ENCODE measurements at places on chromosomes 1 and 21.

DNA sequence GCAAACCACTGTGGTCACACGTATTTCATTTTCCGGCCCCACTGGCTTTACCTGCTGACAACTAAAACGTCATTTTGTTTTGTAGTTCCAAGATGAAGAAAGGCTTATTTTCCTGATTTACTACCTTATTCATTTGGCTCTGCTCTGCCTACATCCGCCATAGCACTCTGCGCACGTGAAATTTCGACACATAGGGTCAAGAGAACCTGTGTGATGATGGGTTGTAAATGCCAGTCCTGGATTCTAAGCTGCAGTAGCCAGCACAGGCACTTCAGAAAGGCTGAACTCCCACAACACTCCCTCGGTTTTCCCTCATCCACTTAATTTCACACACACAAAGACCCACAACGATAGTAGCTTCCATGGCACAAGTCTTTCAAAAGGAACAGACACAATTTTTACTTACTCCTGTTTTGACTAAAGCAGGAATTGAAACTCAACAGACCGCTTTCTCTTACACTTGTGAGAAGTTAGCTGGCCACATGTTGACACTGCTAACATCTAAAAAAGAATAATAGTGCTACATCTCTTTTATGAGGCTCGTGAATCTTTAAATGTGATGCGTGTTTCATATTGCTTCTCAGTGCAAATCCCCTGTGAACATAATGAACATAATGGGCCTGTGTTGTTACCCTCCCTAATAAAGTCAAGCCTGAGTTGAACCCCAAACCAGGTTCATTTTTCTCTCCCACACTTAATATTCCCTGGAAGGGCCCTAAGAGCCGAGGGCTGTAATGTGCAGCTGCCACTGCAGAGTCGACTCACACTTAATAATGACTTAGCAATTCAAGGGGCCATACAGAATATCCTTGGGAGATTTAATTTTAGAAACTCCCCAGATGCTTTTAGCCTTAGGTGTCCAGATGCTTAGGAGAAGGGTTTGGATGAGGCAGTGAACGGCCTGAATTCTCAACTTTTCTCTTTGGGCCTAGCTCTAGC is 1.5 kb upstream of the RUNX1 start:
- DNase-seq: no peak

GRCh38 chr21:35096959-35097358 is 47.9 kb upstream of the RUNX1 start:
- peak; percentile 23 for DNase-seq

DNA sequence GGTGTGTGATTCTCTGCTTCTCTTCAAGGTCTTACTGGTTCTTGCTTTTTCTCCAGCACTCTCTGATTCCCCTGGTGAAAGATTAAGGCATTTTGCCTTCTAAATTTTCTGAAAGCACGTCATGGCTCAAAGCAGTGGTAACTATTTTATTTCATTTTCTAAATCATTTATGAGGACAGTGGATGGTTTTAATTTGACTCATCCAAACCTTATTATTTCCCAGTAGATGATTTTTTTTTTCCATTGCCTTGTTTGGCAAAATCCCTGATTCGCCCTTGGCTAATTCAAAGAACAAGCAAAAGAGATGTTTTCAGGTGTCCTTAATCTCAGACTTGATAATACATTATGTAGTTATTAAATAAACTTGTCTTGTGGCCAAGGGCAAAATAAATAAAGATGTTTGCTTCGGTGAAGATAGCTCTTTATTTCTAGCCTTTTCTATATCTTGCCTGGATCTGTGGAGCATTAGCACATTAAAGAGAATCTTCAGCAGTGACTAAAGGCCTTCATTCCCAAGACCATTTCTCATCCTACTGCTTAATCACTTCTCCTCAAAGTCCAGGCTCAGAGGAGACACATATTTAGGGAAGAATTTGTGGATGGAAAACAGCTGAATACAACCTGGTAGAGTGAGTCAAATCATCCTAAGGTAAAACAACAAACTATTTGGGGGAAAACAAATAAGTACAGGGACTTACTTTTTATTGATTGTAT is 359.8 kb downstream of the DUSP10 start:
- DNase-seq: no peak

DNA sequence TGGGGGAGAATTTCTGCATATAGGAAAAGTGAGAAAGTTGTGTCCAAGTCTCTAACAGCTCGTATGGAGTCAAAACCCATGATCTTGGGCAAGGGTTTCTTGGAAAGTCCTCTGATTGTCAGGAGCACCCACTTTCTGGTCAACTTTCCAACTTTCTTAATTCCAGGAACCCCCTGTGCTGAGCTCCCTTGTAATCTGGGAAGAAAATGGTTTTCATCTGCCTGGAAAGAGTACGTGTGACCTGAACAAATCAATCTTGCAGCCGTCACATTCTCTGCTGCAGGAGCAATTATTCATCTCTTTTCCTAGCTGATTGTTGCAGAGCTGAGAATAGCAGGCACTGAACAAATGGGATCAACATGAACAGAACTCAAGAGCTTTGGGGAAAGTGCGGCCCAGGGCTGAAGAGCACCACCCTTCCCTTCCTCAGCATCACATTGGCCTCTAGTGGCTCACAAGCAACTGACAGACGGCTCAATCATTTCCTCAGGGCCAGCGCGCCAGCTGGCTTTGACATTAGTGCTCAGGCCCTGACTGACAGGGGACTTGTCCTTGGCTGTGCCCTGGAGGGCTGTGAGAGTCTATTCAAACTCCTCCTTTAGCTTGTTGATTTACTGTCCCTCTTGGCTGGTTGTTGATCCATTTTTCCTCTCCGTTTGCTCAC is 295.2 kb downstream of the HLX start:
- DNase-seq: no peak

DNA sequence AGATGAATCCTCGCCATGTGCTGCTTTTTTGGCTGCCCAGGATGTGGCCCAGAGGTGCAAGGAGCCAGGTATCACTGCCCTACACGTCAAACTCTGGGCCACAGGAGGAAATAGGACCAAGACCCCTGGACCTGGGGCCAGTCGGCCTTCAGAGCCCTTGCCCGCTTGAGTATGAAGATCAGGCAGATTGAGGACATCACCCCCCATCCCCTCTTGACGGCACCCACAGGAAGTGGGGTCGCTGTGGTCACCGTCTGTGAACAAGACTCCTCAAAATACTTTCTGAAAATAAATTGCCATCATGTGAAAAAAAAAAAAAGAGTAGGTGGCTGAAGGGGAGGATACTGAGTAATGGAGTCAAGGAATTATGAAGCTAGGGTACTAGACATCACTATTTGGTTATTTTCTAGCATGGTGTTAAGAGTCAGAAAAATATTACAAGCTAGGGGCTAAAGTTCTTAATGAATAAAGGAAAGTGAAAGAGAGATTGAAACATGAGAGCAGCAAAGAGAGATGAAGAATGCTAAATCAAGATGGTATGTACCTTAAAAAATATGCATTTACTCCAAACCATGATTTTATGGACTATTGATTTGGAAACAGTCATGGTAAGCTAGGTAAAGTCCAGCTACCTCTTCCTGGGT is 84.9 kb downstream of the CLEC20A start:
- DNase-seq: no peak

DNA sequence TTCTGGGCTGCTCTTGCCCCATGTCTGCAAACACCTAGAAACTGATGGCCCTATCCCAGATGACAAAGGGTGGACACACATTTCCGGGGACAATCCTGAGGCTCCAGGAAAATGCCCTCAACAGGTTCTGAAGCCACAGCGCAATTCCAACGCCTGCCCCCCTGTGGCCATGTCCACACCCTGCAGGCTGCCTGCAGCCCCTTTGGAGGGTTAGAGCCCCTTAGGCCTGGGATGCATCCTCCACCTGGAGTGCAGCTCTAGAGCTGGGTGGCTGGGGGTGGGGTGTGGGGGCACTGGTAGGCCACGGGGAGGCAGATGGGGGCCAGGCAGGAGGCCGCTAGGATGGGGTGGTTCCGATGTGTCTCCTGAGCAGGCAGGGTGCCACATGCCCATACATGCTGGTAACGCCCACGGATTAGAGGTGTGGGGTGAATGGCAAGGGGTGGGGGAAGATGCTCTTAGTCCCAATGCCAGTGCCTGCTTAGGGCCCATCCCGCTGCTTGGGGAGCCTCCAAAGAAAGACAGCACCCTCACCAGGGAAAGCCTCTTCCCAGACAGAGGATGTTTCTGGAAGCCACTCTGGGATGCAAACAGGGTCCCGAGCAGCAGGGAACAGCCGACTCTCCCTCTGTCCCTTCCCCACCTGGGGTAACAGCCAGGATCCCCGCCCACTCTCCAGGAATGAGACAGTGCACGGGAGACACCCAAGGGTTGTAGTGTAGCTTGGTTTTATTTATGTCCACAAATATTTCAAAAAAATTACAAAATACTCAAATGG is 34.0 kb downstream of the SLC45A1 start:
- no peak for DNase-seq

GRCh38 chr1:229339520-229339919 is 3.3 kb downstream of the CCSAP start:
- DNase-seq: peak; percentile 45

DNA sequence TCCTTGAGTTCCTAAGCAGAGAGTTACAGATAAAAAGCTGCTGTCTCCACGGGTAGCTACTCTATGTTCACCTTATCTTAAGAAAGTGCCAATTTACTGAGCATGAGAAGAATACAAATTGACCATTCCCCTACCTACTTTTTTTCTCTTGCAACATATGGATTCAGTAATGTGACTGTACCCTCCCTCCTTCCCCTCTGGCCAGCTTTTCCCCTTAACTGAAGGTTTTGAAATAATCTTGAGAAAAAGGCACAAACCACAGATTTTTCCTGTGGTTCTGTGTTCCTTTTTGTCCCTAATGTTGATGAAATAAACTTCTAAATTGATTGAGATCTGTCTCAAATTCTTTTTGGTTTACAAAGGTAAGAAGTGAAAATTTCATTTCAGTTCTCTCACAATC is 2.6 kb upstream of the CD2 start:
- DNase-seq: no peak

DNA sequence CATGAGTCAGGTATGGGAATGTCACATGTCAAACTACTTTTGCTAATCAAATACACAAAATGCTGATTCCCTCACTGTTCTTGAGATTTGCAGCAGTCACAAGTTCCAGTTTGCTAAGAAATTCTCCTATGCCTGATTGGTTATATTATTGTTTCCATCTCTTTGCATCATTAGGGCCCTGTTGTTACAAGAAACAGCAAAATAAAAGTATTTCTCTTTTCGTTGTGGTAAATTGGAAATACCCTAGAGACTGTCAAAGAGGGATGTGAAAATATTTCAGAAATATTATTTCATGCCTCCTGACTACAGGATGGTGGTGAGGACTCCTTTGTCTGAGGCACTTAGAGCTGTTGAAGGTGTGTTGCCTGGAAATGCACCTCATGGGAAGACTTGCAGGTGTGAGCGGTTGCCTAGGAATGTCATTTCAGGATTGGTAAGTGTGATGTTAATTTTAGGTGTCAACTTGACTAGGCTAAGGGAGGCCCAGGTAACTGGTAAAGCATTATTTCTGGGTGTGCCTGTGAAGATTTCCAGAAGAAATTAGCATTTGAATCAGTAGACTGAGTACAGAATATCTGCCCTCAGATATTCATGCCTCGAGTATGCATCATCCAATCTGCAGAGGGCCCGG is 117.4 kb downstream of the ROR1 start:
- DNase-seq: no peak

GRCh38 chr1:113279776-113280391 is 110.4 kb upstream of the MAGI3 start:
- DNase-seq: no peak

DNA sequence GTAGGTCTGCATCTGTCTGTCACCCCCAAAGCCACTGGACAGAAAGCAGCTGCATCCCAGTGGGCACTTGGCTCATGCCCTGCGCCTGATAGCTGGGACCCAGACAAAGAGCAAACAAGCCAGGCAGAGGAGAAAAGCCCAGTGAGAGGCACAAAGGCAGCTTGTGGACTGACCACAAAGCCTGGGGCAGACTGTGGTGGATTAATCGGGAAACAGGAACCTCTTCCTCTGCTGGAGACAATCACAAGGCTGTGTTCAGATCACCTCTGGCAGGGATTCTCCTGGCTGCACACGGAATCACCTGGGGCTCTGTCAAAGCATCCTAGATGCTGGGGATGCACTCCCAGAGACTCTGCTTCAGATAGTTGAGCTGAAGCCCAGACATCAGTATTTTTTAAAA is 15.2 kb upstream of the GJB5 start:
- no peak for DNase-seq

DNA sequence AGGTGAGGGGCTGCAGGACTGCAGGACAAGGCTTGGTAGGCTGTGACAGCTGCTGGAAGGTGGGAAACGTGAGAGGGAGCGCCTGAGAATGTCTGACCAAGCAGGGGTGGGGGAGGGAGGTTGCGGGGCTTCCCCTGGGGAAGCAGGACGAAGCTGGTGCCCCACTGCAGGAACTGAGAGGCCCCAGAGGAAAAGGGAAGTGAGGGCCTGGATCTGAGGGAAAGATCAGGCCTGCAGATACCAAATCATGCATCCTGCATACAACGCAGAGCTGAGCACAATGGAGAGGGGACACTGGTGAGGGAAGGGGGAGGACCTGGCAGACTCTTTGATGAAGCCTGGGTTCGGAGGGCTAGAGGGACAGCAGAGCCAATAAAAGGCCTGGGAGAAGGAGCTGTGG is 65.7 kb upstream of the BACE2 start:
- DNase-seq: no peak

- no peak for DNase-seq
These were observed 10.6 kb downstream of the PAX7 start for GRCh38 chr1:18641005-18641941.

DNA sequence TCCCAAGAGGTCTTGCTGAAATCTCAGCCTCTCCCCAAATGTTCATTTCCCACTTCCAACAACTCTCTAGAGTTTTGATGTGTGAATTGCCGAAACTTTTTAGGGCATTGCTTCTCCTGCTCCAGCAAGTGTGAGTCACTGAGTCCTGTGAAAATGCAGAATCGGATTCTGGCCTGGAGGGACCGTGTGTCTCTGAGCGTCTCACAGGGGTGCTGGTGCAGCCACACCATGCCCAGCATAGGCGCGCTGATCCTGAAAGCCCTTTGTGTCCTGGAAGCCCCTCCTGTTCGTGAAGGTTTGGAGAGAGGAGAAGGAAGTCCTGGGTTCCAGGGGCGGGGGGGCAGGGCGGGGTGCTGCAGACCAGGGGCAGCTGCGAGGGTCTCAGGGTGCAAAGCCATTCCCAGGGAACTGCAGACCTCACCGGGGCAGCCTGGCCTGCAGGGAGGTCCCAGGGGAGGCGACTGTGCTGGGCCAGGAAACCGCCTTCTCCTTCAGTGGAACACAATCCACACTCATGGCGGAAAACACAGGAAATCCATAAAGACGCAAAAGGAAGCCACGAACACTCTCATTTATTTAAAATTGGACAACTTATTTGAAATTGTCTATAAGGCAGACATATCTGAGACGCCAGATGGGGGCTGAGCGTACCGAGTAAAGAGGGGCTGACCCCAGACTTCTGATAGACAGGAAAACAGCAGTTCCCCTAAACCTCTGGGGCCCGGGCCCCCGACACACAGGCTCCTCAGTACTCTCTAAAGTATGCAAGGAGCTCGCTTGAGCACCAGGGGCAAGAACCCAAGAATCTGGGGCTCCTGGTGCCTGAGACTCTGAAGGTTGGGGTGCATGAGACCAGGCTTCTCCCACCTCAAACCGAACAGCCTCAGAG is 43.5 kb upstream of the ADARB1 start:
- no peak for DNase-seq

- no peak for DNase-seq
These were observed 58.8 kb upstream of the PRDX6 start for GRCh38 chr1:173418107-173418985.
